NCI-H510A (cell line): ENCODE measurements at places on chromosomes 4 and X.

GRCh38 chr4:16817286-16817685 is 81.2 kb downstream of the LDB2 start:
- DNase-seq: no peak

DNA sequence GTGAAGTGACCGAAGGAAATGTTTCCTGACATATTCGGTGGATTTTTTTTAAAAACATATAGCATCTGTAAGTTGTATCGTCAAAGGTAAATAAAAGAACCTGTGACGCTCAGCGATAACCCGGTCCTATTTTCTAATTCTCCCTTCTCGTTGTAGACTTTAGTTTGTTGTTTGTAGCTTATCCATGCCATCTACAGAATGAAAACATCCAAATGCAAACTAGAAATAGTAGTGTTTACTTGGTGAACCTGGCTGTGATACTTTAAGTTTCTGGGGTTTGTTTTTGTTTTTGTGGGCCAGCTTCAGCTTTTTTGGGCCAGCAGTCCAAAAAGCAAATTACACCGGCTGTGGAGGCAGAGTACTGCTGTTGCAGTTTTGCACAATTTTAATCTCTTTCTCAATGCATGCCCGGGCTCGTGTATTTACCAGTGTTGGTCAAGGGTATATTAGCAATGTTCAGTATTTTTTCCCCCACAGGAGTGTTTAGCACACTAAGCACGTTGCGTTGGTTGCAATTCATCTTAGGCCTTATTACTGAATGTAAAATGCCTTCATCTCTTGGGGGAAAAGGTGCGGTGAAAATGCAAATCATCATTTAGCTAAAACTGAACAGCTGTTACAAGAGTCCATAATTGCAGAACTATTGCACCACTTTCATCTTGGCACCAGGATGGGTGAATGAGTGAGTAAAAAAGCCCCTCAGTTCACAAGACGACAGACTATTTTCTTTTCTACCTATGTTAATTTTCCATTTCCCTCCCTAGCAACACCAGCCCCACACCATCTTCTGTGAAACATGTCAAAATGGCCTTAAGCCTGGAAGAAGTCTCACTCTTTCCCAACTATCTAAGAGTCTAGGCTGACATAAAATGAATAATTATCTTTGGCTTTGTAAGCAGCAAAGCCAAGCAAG is 1.7 kb upstream of the CNOT6L start:
- DNase-seq: no peak

DNA sequence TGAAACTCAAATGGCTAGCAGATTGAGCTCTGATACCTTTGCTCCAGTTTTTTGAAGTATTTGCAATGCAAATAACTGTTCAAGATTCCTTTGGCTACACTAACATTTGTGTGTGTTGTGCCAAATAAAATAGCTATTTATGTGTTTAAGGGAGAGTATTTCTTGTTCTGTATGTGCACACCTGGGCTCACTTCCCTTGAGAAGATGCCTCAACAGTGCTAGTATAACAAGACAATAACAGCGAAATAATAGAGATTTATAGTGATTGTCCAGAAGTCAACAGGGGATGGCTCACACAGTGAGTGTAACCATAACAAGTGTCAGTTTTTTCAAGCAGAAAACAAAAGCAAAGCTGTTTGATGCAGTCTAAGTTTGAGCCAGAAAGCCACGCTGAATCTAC is 460.5 kb downstream of the CENPC start:
- DNase-seq: no peak

DNA sequence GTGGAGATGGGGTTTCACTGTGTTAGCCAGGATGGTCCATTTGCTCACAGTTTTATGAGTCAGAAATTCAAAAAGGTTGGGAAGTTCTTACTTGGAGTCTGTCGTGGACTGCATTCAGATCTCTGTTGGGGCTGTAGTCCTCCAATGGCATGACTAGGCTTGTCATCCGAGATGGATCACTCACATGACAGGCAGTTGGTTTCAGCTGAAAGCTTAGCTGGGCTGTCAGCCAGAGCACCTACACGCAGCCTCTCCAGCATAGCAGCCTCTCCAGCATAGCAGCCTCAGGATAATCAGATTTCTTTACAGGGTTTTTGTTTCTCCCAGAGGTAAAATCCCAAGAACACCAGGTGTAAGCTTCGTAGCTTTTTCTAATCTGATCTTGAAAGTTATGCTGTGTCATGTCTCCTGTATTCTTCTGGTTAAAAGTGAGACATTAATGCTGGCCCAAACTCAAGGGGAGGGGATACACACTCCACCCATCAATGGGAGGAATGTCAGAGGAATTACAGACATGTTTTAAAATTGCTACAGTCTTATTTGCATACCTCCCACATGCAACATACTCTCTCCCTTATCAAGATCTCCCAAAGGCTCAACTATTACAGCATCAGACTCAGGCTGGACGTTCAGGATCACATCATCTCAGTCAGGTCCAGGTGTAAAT is 31.6 kb upstream of the SOD3 start:
- peak; percentile 1 for DNase-seq

DNA sequence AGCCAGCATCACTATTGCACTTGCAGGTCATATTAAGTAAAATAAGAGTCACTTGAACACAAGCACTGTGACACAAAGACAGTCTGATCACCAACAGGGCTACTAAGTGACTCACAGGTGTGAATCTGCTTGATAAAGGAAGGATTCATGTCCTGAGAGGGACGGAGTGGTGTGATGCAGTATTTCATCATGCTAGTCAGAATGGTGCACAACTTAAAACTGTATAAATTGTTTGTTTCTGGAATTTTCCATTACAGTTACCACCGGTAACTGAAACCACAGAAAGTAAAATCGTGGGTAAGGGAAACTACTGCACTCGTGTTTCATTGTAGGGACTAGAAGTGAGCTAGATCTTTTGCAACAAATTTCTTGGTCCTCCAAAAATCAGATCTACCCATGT is 109.7 kb downstream of the ELOVL6 start:
- DNase-seq: no peak

DNA sequence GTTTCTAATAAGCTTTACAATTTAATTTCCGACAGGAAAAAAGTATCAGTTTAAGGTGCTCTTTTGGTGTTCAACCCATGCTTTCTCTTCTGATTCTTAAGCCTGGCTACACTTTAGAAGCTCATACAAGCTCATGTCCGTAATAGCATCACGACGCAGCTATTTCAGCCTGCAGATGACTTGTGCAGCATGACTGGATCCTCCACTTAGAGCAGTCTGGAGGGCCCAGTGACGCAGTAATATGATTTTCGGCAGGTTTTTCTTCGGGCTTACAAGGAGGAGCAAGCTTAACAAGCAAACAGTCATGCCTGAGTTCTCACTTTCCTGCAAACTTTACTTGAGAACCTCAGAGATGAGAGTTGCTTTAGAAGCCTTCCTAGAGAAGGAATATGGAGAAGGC is 85.3 kb upstream of the MAML3 start:
- peak; percentile 11 for DNase-seq

DNA sequence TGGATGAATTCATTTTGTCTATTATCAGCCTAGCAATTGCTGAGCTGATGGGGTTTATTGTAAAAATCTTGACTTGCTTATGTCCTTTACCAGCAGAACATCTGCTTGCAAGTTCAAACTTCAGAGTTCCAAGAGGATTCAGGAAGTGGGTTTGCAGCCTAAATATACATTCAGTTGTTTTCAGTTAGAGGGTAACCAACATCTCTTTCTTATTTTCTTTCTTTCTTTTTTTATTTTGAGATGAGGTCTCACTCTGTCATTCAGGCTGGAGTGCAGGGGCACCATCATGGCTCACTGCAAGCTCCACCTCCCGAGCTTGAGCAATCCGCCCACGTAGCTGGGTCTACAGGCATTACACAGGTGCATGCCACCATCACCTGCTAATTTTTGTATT is 31.4 kb upstream of the FHL1 start:
- DNase-seq: no peak

DNA sequence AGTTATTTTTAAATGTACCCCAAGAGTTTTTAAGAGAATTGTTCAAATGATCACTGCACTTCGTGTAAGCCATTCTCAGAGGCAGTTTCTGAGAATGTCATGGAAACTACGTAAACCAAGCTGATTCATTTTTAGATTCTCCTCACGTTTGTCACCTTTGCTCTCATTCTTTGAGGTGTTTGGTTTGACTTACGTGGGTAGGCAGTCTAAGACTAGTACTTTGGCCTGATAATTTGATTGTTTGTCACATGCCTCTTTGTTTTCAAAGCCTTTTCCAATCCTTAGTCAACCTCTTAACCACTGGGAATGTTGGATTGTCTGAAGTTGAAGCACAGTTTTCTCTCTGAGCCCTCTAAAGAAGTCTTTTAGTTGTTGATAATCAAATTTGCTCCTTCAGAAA is 10.5 kb downstream of the SEPTIN11 start:
- DNase-seq: no peak

- DNase-seq: no peak
Observed at GRCh38 chr4:158741326-158742021, 18.3 kb upstream of the PPID start.

DNA sequence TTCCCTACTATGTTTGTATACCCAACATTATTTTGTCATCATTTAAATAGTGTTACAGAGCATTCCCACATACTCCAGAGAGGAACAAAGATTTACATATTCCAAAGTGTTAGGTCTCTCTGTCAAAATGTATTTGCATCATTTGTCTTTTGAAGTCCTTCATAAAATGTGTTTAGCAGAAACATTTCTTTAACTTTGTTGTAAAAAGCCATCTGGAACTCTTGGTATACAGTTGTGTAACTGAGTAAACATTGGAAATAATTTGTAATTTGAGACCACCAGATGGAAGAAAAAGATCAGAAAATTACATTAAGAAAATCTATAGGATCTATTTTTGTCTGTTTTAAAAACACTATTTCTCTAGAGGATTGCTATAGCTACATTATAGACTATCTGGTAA is 56.6 kb upstream of the ALB start:
- DNase-seq: no peak

- no peak for DNase-seq
Observed at GRCh38 chr4:26594778-26595177, 10.9 kb downstream of the TBC1D19 start.

- no peak for DNase-seq
Observed at GRCh38 chrX:40207626-40208025, 109.9 kb upstream of the BCOR start.

GRCh38 chrX:134603806-134604700 is 54.2 kb downstream of the PLAC1 start:
- DNase-seq: no peak

GRCh38 chr4:113815826-113816225 is 54.3 kb upstream of the CAMK2D start:
- no peak for DNase-seq

GRCh38 chr4:66572949-66573348 is 902.7 kb upstream of the EPHA5 start:
- DNase-seq: no peak

DNA sequence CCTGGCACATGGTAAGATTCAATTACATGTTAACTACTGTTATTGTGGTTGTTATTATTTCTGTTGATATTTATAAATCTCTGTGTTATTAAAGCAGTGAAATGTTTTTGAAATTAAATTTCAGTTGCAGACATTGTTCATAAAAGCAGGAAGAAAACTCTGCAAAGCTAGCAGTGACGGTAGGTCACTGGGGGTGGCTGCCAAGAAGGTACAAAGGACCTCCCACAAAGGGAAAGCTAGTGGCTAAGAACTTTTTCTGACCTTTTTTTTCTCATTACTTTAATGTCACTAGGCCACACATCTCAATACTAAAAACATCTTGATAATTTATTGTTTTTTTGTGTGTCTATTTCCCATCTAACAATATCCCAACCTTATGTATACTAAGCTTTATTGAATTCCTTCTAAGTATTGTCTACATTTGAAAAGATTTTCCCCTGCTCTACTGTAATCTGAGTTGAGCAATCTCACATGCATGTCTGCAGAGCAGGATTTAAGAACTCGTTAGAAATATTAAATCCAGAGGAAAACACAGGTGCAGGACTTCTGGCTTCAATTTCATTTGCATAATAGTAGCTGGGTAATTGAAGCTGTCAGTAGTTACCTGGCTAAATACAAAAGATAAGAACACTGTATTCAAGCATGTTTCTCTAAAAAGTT is 197.3 kb downstream of the CFAP299 start:
- no peak for DNase-seq

- DNase-seq: no peak
Observed at GRCh38 chr4:77025643-77026321, 50.0 kb downstream of the CCNI start.

DNA sequence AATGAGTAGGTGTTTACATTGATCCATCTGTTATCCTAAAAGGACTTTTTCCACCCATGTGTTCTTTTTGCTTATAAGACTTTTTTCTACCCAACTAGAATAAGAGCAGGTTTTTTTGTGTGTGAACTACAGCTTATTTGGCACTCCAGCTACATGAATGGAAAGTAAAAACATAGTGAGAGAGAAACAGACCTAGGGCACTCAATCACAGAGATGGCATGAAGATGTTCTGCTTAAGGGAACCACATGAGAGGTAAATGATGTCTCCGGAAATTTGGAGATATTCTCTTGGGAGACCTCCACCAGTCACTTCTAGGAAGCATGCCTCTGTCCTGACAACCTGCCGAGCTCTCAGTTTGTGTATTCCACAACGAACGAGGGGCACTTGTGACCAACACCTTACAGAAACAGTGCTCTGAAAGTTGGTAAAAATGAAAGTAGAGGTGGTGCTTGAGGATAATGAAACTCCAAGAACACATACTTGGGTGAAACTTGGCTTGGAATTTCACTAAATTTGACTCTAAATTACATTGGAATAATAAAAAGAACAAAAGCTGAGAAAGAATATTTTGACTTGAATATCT is 788.4 kb upstream of the GALNTL6 start:
- DNase-seq: no peak

DNA sequence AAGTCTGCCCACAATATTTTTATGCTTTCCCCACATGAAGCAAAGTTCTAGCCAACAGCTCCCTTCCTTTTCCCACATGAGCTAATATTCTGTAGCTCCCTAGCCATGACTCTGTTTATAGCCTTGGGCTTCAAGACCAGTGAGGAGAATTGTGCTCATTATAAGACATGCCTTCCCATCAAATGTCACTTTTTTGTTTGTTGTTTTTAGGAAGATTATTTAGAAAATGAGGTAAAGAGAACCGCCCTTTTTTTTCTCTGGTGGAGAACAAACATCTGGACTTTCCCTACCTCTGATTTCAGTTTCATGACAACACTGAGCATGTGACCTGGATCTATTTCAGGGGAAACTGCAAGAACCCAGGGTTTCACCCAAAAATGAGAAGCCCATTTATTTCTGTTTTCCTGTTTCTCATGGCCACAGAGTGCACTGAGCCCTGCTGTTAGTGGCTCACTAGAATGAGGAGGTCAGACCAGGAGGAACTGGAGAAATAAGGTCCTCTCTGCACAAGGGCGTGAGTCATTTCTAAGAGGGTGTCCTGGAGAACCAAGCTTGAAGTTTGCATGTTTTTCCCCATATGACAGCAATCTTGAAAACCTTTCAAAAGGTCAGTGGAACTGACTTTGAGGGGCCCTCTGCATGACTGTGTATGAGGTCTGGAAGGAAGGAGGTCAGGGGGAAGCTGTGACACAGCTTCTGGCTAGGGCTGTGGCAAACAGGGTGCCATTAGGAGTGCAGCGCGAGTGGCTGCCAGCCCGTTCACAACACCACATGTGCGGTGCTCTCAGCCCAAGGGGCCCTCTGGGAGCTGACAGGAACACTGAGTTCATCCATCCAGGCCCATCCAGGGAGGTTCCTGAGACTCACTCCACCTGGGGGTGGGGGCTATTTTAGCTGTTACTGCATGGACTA is 55.2 kb downstream of the CHST7 start:
- DNase-seq: no peak
